ENCODE measurements at places on chromosomes 7 and 10.

- DNase-seq = no peak
These were observed 246.0 kb upstream of the SHH start for GRCh38 chr7:156058248-156058647.

DNA sequence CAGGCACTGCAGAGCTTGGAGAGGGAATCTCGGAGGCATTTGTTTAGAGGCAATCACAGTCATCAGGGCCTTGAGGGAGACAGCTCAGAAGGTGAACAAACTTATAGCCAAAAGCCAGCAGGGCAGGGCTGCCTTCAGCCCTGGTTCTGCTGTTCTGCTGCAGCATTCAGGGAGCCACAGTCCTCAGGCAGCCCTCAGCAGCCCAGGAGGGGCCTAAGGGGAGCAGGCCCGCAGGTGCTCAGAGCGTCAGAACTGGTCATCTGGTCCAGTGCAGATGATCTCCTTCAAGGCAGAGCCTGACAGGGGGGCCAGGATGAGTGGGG lies 84.7 kb downstream of the ARHGAP22 start:
- DNase-seq = no peak

DNA sequence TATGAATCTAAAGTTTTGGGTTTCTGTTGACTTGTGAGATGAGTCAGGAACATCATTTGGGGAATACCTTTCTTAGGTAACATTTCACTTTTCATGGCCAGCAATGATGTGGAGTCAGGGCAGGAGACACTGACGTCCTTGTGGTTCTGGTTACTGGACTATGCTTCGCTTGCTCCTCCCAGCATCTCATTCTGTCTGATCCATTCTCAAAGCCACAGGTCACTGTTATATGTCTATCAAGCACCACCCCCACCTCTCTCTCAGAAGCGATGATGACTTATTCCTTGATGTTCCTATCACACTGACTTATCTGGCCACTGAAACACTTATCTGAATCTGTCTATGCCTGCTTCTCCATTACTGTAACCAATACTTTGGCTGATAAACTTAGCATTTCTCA lies 51.6 kb downstream of the TES start:
- DNase-seq = no peak

DNA sequence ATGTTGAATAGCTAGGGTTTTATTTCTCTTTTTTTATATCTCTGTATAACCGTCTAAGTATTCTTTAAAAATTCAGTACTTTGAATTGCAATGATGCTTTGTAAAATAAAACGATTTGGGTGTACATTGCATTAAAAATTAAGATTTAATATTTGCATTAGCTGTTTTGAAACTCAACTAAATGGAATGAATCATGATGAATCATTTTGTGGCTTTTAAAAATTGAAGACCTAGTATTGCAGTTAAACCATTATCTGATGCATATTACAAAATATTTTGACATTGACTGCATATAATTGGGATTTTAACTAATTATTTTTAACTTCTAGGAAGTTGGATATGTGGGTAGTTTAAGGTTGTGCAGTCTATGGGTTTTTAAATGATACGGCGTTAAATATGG lies 314.0 kb downstream of the CDK14 start:
- no peak for DNase-seq

- peak; percentile 68 for DNase-seq
These were observed 47.8 kb upstream of the CALCR start for GRCh38 chr7:93622036-93623033.

- no peak for DNase-seq
These were observed 826 bp downstream of the CHPF2 start for GRCh38 chr7:151232917-151233701.

- no peak for DNase-seq
These were observed 8.5 kb upstream of the AKR1D1 start for GRCh38 chr7:138067774-138068173.

DNA sequence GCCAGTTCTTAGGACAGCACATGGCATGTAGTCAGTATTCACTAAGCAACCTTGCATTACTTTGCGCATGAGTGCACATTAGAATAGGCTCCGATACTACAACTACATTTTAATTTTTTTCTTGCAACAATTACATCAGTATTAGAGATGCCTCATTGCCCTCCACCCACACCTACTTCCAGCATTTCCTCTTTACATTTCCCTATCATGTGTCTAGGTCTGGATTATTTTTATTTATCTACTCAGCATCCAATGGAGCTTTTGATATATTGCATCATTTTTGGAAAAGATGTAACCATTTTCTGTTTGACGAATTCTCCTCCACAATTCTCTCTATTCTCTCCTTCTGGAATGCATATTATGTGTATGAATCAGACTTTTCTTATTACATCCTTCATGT lies 258.2 kb upstream of the GLI3 start:
- no peak for DNase-seq

DNA sequence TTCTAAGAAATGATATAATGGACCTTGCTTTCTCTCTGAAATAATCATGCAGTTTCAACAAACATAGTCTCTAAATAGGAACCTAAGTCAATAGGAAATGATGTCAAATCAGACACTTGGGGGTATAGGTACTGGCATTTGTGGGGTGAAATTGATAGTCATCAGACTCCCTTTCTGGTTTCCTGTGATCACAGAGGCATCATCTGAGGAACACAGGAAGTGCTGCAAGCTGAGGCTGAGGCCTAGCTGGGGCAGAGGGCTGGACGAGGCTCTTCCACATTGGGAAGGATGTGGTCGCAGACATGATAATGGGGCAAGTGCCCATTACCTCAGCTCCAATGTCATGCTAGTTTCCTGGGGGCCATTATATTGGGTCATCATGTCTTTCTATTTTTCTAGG lies 33.5 kb upstream of the TARP start:
- no peak for DNase-seq

GRCh38 chr10:69892406-69892805 lies 90.7 kb downstream of the COL13A1 start:
- no peak for DNase-seq

DNA sequence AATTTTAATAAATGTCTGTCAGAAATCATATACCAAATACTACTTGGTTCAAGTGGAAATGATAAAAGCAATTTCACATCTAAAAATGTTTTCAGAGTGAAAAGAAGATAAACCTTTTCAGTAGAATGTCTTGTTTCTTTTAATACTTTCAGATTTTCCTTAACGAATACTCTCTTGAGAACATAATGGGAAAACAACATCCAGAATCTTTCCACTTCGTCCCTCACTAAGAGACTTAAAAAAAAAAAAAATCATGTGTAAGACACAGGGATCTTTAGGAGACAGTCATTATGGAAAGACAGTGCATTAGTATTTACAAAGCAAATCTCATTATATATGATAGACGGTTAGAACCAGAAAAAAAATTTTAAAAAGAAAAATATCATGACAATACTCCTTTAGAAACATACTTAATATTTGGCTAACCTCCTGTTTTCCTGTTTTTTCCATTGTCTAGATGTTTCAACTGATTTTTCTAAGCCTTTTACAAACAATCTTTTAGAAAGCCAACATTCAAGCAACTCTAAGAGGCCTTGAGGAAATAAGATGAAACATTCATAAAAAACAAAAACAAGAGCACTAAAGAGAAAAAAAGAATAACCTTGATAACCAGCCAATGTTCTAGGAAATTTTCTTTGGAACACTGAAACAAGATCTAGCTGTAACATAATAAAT lies 339.9 kb upstream of the LRRN3 start:
- DNase-seq = no peak
